ENCODE measurements at places on chromosomes 5 and 9. TPM values are rescaled to one million over a fixed set of nuclear protein-coding genes. Genes with fewer than 3 reads are reported as not detected.

Gene HAVCR1
- 3.7 TPM for total RNA-seq

Gene SLC30A5
- 43.1 TPM for total RNA-seq

Gene IL4
- 7.4 TPM for total RNA-seq

Gene PAEP
- not detected for total RNA-seq
